ENCODE measurements at places on chromosomes 2 and 18.

DNA sequence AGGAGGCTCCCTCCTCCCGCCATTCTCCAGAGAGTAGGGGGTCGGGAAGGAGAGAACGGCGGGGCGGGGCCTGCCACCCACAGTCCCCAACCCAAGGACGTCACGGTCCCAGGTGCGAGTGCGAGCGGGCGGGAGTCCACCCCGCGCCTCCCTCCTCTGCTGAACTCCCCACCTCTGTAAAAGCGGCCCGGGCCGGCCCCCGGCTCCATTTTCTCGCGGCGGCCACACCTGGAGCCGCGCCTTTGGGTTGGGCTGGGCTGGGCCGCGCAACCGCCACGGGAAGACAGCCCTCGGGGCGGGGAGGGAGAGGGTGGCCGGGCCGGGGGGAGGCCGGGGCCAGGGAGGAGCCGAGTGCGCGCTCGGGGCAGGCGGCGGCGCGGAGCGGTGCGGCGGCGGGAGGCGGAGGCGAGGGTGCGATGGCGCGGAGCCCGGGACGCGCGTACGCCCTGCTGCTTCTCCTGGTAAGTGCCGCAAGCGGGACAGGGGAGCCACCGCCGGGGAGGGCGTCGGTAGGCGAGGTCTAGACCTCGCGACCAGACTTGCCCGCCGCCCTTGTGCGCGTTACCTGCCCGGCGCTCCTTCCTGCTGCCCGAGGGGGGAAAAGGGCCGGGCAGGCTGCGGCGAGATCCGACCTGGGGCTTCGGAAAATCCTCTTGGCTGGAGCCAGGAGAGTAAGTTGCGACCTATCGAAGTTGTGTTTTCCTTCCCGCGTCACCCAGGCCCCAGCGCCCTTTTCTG lies at the start of gene DSG2:
Gene DSG2, plus strand, starts transcription at position 342 of the 738 bp plus-strand sequence. Its CDS starts 75 bp downstream, at position 417.
- DNase-seq: peak; percentile 85

DNA sequence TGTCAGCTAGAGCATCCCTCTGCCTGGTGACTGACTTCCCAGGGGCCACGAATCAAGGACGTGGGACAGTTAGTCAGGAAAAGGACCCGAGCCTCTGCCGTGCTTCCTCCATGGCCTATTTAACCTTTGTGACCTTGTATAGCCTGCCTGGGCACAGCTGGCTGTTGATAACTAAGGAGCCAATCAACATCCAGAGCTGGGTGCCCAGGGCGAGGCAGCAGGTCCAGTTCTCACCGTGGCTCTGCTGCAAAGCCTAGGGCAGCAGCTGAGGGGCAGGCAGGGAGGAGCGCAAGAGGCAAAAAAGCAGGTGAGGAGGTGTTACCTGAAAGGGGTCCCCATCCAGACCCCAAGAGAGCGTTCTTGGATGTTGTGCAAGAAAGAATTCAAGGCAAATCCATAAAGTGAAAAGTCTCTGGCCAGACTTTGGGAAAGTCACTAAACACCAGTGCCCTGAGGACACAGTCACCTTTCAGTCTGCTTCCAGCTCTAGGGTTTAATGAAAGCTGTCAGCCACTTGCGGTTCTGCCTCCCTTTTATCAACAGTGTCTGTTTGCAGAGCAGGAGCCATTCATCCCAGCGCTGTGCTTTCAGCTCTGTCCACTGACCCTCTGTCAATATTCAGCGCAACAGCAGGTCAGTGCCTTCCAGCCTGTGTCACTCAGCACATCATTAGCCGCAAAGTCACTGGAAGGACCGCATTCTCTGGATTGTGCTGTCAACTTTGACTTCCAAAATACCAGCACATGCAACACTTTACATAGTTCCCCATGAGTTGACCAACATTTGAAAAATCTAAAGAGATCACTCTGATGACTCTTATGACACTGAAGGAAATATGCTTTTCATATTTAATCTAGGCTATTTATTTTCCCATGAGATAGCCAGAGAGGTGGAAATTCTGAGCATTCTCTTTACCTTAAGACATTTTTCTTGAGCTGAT lies 38.6 kb upstream of the ASAP2 start:
- no peak for DNase-seq

DNA sequence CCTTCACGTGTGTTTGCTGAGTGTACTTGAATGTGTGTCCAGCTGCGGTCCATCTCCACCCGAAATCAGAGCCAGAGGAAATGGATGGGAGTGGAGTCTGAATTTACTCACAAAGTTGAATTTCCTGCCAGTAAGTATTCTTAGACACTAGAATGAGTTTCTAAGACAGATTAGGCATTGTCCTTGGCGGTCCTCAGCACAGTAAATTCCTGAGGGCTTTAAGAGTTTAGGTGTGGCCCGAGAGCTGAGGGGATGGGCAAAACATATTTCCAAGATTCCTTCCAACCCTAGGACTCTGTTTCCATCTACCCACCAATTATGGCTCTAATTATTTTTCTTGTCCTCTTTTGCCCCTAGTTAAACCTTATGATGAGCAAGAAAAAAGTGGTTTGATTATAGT lies 90.3 kb upstream of the PHLPP1 start:
- no peak for DNase-seq

- no peak for DNase-seq
These were observed 555.0 kb upstream of the GYPC start for GRCh38 chr2:126100962-126101361.

GRCh38 chr2:161131804-161132203 lies 28.4 kb upstream of the TANK start:
- DNase-seq: no peak
